ENCODE measurements at places on chromosomes 7 and 10. TPM values are rescaled to one million over a fixed set of nuclear protein-coding genes. Genes with fewer than 3 reads are reported as not detected.

Gene FAM171A1
- total RNA-seq, result 186 TPM

Gene TMEM140
- total RNA-seq, result not detected

Gene MMP21
- not detected for total RNA-seq

Gene MUC12
- 1.0 TPM for total RNA-seq

Gene ASB4
- total RNA-seq, result not detected

Gene GLI3
- total RNA-seq, result 2.9 TPM

All from glutamatergic neuron (in vitro differentiated cells).